Fibroblast of the conjunctiva (primary cell): ENCODE measurements at places on chromosomes 5 and 9.
A peak's percentile ranks its signal among the peaks of the same experiment; 100 is the strongest.

DNA sequence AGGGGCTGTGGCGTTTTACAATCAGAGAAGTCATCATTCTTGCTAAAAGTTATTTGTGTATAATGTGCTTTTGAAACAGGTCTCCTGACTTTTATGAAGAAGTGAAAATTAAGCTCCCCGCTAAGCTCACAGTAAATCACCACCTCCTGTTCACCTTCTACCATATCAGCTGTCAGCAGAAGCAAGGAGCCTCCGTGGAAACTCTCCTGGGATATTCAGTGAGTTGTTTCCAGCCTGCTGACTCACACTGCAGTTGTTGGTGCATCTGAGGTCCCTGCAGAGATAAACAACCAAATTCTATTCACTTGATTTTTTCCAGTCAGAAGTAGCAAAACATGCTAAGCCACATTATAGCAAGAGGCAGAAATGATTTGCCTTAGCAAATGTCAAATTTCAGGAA, 156.7 kb downstream of the DOCK8 start:
- DNase-seq = no peak

GRCh38 chr9:114494776-114495569, 10.3 kb downstream of the WHRN start:
- DNase-seq = no peak

GRCh38 chr9:114059047-114059803, 18.9 kb downstream of the AMBP start:
- no peak for DNase-seq

DNA sequence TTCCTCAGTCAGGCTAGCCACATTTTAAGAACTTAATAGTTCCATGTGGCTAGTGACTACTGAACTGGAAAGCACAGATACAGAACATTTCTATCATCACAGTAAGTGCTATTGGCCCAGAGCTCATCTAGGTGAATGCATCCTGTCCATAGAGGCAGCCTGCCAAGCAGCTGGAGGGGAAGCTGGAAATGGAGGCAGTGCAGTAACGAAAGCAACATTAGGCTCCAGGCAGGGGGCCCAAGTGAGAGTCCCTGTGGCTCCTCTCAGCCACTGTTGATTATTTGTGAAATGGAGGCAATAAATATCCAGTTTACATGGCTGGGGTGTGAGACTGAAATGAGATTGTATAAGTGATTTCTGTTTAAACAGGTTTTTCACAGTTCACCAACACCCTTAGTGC, 227.2 kb upstream of the KLF9 start:
- DNase-seq = no peak

DNA sequence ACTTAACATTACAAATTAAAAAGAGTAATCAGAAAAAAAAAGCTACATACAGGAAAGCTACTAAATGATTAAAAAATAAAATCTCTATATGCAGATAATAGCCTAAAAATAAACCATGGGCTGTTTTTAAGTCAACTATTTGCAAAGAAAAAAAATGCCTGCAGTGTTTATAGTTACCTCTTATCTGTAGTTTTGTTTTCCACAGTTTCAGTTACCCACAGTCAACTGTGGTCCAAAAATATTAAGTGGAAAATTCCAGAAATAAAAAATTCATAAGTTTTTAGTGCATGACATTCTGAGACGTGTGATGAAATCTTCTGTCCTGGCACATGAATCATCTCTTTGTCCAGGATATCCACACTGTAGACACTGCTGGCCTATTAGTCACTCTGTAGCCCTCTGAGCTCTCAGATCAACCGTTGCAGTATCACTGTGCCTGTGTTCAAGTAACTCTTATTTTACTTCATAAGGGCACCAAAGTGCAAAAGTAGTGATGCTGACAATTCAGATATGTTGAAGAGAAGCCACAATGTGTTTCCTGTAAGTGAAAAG, 59.2 kb downstream of the PRELID2 start:
- peak; percentile 86 for DNase-seq

- DNase-seq = no peak
These were observed 44.2 kb upstream of the STARD4 start for GRCh38 chr5:111556501-111556900.

DNA sequence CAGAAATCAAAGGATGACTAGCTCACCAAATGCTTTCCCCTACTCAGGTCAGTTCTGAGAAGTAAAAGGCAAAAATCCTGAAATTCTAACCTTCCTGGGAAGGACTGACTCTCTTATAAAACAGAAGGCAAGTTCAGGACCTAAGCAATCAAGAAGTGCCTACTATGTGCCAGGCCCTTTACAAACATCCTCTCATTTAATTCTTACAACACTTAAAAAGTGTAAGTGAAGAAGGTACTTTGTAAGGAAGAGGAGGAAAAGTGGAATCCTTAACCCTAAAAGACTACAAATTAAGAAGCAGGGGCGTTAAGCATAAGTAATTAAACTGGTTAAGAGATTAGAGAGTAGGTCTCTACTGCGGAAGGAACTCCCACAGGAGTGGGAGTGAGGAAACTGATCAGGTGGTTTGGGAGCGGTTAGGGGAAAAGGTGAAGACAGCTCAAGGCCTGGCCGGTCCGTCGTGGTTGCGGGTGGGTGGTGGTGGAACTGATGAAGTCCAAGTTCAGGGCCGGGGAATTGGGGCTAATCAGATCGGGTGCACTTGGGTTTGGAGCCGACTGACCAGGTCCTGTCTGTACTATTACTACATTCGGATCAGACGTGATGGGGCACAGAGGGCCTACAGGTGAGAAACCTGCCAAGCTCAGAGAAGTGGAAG, 839 bp downstream of the MED27 start:
- DNase-seq = no peak

GRCh38 chr5:126954981-126955380, 75.4 kb downstream of the MARCHF3 start:
- DNase-seq = peak; percentile 39

- DNase-seq = no peak
These were observed 159.9 kb downstream of the MLLT3 start for GRCh38 chr9:20462410-20462809.

- DNase-seq = no peak
These were observed 222.4 kb upstream of the TNC start for GRCh38 chr9:115340314-115340713.

GRCh38 chr9:133604856-133605255, 4.3 kb downstream of the FAM163B start:
- no peak for DNase-seq

DNA sequence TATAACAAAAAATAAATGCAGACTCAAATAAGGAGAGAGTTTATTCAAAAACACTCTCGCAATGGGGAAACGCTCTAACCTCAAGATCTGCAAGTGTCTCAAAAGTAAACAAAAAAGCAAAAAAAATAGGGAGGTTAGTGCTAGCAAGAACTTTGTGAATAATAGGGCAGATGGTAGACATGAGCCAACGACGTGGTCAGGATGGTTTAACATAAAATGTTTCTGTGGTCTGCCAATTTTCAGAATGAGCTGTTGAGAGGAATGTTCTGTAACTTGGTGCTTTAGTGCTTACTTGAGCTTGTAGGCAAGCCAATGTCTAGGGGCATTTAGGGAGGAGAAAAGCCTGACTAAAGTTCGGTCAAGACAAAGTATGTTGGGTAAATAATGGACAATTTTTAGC, 1813.9 kb upstream of the CDH6 start:
- no peak for DNase-seq

DNA sequence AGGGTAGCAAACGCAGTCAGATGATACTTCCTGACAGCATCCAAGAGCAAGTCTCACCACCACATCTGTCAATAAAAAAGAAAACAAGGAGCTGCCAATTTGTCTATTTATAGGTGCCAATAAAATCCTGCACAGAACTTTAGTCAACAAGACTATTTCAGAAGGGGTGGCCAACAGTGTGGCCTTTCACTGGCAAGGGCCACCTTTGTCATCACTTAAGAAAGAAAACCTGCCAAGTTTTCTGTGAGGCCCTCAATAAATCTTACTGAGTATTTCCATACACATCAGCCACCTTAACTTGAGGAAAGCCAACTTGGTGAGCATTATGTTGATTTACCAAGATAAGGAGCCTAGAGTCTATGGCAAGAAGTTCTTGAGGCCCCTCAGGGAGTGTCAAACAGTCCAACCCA, 312.3 kb downstream of the ENC1 start:
- DNase-seq = no peak
